ENCODE measurements at places on chromosomes 5 and 9.

DNA sequence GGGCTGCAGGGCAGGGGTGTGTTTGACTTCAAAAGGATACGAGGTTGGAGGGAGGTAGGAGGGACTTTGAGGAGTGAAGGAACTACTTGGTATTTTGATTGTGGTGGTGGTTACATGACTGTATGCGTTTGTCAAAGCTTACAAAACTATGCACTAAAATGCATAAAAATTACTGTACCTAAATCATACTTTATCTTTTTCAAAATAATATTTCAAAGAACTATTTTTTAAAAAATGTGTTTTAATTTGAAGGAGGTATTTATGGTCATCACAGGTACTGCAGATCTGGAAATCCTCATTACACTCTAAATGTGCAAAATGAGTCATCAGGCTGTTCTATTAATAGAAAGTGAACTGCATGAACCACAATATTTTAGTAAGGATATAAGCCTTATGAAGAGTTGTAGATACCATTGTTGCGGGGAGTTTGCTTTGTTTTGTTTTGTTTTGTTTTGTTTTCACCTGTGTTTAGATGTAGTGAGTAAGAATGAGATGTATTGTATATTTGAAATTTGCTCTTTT lies 116.9 kb downstream of the ARRDC3 start:
- no peak for DNase-seq

DNA sequence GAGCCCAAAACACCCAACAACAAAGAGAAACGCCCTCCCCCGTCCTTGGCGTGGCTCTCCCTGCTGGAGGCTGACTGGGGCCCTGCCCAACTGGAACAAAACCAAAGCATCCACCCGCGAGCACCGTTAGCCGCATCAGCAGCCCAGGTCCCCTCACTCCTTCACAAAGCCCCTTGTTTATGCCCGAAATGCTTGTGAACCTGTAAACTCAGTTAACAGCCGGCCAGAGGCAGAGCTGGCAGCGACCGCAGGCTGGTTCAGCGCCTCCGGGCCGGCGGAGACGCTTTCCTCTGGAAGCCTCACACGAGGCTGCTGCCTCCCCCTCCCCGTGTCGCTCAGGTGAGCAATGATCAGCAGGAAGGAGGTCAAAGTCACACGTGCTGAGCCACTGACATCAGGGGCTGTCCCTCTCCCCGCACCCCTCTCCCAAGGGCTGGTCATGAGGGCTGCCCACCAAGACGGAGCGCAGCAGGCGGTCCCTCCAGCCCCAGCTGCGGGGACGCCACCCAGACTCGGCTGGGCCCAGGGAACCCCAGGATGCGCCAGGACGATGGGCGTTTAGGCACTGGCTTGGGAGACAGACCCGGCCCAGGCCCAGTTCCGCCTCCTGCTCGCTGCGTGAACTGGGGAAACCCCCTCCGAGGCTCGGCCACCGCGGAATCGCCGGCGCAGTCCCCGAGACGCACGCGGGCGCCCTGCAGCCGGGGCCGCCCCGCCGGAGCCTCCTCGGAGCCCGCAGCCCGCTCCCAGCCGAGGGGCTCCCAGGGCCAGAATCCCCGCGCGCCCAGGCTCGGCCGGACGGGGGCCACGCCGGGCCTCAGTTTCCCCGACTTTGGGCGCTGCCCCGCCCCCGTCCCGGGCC lies 563 bp downstream of the SNAPC4 start:
- peak; percentile 26 for DNase-seq

DNA sequence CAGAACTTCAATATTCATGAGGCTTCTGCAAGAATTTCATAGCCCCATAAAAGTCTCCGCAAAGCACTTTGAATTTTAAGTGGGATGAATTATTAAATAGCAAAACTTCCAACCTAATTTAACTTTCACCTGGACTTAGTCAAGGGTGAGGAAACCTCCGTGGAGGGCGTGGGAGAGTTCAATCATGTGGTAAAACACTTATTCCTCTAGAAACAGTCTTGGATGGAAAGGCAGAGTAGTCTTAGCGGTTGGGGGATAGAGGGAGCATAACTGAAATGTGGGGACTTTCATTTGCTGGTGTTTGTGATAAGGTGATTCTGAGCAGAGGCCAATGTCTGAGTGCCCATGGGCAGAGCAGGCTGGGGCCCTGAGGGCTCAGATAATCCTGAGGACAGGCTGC lies 241.9 kb downstream of the IRX1 start:
- DNase-seq: no peak

- no peak for DNase-seq
Measured at GRCh38 chr9:117437283-117437682, 22.4 kb upstream of the ASTN2 start.

DNA sequence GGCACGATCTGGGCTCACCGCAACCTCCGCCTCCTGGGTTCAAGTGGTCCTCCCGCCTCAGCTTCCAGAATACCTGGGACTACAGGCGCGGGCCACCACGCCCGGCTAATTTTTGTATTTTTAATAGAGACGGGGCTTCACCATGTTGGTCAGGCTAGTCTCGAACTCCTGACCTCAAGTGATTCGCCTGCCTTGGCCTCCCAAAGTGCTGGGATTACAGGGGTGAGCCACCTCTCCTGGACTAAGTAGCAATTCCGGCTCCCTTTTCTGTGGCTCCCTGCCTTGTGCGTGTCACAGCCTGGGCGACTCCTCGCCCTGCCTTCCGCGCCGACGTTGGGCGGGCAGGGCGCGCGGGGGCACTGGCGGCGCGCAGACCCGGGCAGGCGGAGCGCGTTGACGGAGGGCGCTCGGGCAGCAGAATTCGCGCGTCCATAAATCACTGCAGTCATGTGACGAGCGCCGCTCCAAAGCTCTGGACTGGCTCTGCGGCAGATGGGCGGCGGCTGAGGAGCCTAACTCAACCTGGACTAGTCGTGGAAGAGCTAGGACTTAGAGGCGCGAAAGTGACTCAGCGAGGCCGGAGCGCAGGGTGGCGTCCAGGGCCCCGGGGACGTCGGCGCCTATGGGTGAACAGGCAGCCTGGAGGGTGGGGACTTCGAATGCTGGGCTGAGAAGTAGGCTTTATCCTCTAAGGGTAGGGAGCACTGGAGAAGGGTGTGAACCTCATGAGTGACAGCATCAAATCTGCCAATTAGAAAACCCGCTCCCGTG lies 1.4 kb upstream of the CIZ1 start:
- peak; percentile 29 for DNase-seq

- DNase-seq: no peak
Measured at GRCh38 chr5:150559701-150560100, 51.8 kb downstream of the NDST1 start.

DNA sequence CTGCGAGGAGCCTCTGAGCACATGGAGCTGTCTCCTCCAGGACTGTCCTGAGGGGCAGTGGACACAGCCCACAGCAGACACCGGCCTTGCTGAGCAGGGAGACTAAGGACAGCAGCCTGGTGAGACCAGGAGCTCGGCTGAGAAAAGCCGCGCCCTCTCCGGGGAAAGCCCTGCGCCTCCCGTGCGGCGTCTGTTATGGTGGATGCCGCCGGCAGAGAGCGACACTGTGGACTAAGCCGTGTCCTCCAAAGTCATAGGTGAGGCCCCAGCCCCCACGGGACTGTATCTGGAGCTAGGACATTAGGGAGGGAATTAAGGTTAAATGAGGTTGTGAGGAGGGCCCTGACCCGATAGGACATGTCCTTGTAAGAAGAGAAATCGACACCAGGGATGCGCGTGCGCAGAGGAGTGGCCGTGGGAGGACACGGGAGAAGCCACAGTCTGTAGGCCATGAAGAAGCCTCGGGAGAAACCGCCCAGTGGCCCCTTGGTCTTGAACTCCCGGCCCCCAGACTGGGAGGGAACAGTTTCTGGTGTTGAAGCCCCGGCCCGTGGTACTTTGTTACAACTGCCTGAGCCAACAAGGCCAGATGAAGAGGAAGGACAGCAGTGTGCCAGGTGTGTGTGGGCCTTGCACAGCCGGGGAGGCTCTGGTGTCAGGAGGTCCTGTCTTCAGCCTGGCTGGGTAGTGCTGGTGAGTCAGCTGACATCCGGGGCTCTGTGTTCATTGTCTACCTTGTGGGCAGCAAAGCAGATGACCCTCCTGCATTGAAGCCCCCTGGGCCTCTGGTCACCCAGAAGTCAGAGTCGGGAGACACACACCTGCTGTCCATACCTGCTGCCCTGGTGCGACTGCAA lies 22.1 kb downstream of the MRPL36 start:
- no peak for DNase-seq

DNA sequence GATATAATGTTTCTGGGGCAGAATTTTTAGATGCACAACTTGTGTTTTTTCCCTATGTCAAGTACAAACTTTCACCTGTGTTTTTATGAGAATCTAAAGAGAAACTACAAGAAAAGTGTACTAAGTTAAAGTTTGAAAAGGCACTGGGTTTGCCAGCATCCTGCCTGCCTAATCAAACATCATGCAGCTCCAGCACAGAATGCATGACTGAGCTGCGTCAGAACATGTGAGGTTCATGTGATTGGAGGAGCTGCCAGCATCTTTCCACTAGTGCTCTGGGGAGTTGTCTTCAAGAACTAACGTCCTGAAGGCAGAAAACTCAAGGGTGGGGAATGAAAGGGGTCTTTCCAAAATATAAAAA lies 46.1 kb upstream of the RIC1 start:
- DNase-seq: no peak

- peak; percentile 57 for DNase-seq
Measured at GRCh38 chr9:73132034-73132776, 19.5 kb upstream of the ANXA1 start.

DNA sequence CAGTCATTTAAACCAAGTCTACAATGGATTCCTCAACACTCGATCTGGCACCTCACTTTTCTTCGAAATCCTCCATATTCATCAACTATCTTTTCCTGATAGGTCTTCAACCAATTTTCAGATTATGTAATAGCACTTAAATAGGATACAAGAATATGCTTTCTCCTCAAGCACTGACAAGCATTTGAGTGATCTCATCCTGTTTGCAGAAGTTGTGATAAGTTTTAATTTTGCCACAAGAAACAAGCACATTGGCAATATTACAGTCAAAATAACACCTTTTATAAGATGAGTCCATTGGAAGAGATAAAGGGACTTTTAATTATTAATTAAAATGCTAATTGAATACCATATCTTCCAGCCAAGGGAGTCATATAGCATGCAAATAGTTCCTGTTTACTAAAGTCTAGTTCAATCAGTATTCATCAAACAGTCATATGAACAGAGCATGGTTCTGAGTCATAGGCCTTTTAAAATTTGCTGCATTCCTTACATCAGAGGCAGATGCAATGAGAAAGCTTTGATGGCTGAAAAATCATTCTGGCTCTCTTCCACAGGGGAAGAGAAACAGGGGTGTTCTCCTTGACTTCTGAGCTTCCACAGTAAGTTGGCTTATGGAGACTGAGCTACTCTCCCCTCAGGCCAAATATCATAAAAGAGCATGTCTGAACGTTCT lies 32.7 kb upstream of the ZCCHC9 start:
- no peak for DNase-seq

GRCh38 chr5:123147128-123147715 lies 58.2 kb downstream of the PRDM6 start:
- DNase-seq: no peak

DNA sequence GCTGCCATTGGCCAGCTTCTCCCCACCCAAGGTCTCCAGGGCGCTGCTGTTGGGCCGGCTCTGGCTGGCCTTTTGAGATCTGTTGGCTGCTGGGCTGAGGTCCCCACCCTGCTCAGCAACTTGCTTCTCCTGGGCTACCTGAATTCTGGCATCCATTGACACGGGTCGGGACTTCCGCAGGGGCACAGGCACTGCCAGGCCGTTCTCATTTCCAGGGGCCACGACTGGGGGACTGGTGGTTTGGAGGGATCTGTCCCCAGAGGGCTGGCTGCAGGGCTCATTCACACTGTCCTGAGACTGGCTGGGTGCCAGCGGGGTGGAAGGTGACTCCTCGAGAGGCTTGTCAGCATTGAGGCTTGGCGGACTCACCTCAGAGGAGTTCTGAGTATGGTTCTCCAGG lies 87.1 kb upstream of the FBXW11 start:
- DNase-seq: no peak

DNA sequence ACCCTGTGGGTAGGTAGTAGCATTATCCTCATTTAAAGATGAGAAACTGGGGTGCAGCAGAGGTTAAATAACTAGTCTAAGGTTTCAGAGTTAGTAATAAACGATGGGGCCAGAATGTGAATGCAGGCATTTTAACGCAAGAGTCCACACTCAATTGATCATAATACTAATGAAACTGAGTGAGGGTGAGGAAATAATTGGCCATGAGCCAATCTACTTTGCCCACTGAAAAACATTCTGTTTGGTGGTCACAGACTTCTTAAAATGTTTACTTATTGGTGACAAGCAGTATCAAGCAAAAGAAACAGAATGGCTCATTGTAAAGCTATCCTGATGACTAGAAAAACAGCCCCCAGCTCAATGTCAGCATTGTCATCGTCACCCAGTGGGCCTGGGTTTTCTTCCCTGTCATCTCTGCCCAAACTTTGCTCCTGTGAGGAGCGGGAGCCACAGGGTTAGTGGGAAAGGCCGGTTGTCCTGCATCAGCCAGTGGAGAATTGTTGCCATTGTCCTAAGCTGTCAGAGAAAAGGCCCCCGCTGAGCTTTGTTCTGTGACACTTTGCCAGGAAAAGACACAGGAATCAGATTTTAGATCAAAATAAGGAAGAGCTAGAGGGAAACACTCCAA lies 77.3 kb upstream of the MAN2A1 start:
- no peak for DNase-seq

DNA sequence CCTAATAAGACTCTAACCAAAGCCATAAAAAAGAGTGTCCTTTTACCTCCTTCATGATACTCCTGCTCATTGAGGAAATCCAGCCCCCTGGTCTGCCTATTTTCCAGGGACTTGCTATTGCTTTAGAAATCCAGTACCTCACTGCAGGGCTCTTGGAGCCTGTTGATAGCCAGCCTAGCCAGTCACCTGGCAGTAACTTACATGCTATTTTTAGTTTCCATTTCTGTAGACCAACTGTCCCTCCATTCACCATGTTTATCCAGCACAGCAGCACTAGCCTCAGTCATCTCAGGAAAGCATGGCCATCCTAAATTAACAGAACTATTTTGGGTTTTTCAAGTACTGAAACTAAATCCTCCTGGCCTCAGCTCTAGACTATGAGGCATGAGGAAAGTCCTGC lies 91.5 kb upstream of the PHF24 start:
- DNase-seq: no peak

DNA sequence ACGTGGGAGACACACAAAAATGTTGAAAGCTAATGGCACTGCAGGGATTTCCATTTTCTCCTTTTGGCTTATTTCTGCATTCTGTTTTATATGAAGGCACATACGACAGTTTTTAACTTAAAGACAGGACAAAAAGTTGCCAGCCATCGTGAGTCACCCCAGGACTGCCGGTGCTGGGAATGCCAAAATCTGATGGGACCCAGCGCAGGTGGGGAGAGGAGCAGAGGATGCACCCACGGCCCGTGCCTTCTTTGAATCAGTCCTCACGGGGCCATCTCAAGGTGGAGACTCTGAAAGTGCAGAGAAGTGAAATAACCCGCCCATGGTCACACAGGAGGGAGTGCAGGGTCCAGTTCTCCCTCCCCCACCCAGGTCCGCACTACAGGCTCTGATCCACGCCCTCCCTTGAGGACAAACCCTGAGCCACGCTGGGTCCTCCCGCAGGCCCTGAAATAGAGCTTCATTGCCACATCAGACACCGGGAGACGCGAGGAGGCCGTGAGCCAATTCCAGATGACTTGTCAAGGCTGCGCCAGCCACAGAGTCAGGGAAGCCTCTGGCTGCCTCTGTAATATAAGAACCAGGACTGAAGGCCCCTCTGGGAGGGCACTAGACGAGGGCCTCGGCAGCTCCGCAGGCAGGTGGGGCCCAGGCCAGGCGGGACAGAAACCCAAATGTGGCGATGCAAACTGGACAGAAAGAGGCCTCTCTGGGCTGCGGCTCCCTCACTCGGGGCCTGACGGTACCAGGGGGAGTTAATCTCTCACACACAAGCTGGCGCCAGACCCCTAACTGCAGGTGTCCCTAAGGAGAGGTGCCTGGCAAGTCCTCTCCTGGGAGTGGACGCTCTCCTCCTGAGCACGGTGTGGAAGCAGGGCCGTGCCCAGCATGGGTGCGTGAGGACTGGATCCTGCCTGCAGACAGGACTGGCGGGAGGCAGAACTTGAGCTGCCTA lies 22.9 kb downstream of the ADAMTS2 start:
- DNase-seq: no peak

All from stimulated activated CD4-positive, alpha-beta T cell treated with anti-CD3 and anti-CD28 coated beads, Interleukin-2, amount 100 ng/mL, for 4 hours (primary cell).